ENCODE measurements at places on chromosomes 16 and 17.

DNA sequence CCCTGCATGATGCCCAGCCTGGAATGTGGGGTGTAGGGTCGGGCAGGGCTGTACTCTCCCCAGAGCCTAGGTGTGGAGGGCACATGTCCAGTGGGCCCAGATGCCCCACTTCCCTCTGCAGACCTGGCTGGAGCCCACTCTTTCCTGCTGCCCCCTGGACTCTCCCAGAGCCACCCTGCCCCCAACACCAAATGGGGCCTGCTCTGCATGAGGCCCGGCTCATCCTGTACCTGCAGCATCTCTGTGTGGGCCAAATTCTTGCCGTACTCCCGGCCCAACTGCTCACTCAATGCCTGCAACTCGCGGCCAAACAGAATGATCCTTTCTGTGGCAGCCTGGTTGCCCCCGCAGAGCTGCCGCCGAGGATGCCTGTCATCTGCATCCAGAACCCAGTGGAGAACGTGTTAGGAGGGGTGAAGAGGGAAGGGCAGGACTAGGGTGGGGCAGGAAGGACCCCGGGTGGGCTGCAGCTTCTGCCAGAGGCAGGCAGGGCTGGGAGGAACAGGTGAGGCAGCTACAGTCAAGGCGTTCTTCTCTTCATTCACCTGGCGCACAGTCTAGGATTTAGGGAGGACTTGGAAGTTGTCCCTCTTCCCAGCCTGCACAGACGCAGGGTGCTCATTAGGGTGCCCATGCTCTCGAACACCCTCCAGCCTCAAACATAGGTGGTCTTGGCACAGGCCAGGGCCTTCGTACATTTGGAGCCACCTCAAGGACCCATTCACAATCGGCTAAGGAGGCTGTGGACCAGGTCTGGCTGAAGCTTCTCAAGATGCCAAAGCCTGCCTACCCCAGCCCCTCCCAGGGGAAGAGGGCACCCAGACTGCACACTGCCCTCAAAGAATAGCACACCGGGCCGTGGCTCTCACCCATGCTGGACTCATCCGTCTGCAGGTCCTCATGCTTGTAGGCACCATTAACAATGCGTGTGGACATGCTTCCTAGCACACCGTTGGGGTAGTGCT is 8.7 kb upstream of the GFOD2 start:
- DNase-seq, result no peak

GRCh38 chr17:81221371-81221841 is 1.4 kb downstream of the CEP131 start:
- DNase-seq, result no peak

DNA sequence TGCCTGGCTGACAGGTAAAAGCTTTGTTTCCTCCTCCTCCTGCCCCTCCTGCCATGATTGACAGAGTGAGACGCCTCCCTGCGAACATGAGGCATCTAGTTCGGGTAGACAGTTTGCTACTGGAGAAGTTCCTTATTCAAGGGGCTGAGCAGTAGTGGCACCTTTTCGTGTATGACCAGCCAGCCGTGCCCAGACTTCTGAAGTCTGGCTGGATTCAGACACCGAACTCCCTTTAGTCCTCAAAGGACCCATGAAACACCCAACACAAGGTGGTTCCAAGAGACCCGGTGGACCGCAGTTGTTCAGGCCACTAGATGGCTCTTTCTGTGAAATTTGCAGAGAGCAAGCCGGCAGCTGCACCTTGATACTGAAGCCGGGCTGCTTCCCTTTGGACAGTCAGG is 192.8 kb downstream of the XYLT1 start:
- peak; percentile 29 for DNase-seq

- DNase-seq, result no peak
Measured at GRCh38 chr17:11404431-11405276, 163.6 kb downstream of the SHISA6 start.

DNA sequence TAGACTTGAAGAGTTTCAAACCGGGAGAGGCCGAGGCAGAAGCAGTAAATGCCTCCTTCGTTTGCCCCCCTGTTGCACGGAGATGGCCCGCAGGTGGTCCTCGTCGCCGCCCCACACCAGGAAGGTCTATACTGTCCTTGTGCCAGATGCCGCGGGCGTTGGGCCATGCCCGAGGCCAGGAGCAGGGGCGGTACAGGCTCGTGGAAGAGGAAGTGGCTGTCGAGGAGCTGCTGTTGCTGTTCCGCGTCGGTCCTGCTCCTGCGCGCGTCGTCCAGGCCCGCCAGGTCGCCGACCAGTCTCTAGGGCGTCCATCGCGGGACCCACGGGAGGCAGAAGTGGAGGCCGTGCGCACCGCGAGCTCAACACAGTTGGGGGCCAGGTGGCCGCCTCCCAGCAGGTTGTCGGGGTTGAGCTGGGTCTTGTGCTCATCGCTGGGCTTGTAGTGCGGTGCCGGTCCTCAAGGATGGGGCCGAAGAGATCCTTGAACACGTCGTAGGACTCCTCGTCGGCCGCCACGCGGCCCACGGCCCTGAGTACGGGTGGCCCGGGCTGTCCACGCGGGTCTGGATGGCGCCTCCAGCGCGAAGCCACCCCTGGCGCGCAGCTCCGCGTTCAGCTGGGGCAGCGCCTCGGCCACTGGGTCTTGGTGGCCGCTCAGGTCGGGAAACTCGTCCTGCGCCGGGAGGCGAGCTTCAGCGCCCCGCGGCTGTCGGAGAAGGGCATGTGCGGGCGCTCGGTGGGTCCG is 13.1 kb upstream of the C16orf87 start:
- DNase-seq, result no peak

- DNase-seq, result no peak
Measured at GRCh38 chr16:27780468-27781194, 230.7 kb downstream of the KATNIP start.

- DNase-seq, result no peak
Measured at GRCh38 chr16:2981899-2982250, 1.6 kb upstream of the PKMYT1 start.

GRCh38 chr17:10200016-10200415 is 1.6 kb upstream of the GAS7 start:
- no peak for DNase-seq

DNA sequence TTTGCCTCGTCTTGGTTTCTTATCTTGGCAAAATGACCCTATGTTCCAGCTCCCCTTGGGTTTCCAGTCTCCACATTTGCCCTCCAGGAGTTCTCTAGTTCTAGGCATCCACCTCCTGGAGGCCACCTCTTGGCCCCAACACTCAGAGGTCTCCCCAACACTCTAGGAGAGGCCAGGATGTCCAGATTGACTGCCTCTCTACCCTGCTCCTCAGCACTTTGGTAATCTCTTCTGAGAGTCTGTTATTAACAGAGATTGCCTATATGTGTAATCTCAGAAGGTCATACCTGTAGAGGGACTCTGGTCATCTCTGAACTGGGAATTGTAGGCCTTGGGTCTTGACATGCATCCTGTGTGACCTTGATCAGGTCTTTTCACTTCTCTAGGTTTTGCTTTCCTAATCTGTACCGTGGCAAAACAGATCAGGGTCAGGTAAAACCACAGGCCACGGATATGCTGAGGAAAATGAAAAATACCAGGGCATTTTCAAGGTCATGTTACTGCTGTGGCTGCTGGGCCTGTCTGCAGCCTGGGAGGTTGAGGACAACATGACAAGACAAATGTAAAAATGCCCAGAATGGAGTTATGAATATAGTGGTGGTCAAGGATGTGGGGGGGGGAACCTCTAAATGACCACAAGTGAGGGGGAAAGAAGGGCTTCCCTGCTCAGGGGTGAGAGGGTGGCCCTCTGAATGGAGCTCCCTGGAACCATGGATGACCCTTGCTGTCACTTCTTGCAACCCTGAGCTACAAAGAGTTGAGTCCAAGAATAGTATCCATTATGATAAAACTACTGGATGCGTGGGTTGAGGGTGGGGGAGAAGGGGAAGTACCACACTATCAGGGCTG is 5.0 kb upstream of the CCL4L2 start:
- no peak for DNase-seq

- DNase-seq, result peak; percentile 90
Measured at GRCh38 chr17:59329176-59330052, 2.0 kb upstream of the YPEL2 start.

GRCh38 chr17:8288336-8289102 is at the start of gene RANGRF:
Gene RANGRF (plus strand): TSS chr17:8288670. CDS start chr17:8288789, 119 bp downstream.
- DNase-seq, result peak; percentile 55

- peak; percentile 28 for DNase-seq
Measured at GRCh38 chr17:17783825-17784656, 52.7 kb downstream of the SREBF1 start.
